AG08395 (cell line): ENCODE measurements at places on chromosomes 4 and X.

- no peak for DNase-seq
Measured at GRCh38 chr4:132395561-132395960, 753.5 kb upstream of the PCDH10 start.

DNA sequence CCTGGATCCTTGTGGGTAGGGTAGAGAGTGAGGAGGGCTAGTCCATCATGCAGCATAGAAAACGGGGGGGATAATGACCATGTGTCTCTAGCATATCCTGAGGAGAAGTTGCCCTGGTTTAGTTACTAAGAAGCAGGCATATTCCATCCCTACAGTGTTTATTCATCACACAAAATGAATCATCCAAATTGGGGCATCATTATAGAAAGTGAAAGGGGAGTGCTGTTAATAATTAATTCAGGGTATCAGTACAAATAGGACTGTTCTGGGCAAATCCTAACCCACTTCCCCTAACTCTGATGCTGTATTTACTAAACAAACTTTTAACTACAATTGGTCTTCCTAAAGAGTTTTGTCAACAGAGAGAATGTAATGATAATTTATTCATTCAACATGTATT, 281.1 kb upstream of the ARX start:
- DNase-seq, result no peak

- no peak for DNase-seq
Measured at GRCh38 chr4:95877636-95878035, 37.7 kb downstream of the PDHA2 start.

- DNase-seq, result no peak
Measured at GRCh38 chr4:91116861-91117260, 989.7 kb downstream of the CCSER1 start.
